ENCODE measurements at places on chromosomes 3 and 15.
A peak's percentile ranks its signal among the peaks of the same experiment; 100 is the strongest.

DNA sequence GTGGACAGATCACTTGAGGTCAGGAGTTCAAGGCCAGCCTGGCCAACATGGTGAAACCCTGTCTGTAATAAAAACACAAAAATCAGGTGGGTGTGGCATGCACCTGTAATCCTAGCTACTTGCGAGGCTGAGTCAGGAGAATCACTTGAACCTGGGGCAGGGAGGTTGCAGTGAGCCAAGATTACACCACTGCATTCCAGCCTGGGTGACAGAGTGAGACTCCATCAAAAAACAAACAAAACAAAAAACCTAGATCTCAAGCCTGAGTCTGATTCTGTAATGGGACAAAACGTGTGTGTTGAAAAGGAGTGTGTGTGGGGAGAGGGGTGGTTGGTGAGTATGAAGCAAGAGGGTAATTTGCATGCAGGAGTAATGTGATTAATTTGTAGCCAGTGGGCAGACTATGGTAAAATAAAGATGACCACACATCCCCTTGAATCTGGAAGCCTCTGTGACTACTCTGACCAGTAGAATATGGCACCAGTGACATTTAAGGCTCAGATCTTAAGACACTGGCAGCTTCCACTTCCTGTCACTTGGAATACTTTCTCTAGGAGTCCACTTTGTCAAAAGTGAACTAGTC is 18.4 kb upstream of the OPA1 start:
- peak; percentile 30 for DNase-seq

DNA sequence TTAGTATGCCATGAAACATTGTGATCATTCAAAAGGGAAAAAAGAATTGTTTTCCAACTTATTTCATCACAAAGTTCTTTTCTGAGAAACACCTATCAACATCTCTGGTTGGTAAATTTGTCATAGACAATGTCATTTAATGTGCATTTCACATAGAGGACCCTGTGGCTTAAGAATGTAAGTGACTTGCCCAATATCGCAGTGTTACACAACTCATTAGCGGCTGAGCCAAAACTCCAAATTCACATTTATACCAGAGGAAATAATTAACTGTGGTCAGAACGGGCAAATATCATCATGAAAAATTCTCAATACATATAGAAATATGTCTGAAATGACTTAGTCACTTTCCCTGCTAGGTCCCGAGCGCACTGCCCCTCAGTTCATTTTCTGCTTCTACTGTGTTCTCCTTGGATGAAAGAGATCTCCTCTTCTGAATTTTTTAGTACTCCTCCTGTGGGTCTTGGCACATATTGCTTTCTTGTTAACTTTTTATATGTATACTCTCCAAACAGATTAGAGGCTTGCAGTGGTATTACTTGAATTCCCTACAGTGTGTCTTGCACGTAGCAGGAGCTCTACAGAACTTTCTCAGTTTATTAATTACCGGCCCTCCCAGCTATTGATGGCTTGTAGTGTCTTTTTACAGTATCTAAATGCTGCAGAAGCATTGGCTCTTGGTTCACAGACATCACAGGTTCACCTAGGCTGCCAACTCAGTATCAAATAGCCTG is 33.1 kb downstream of the PTX3 start:
- no peak for DNase-seq

DNA sequence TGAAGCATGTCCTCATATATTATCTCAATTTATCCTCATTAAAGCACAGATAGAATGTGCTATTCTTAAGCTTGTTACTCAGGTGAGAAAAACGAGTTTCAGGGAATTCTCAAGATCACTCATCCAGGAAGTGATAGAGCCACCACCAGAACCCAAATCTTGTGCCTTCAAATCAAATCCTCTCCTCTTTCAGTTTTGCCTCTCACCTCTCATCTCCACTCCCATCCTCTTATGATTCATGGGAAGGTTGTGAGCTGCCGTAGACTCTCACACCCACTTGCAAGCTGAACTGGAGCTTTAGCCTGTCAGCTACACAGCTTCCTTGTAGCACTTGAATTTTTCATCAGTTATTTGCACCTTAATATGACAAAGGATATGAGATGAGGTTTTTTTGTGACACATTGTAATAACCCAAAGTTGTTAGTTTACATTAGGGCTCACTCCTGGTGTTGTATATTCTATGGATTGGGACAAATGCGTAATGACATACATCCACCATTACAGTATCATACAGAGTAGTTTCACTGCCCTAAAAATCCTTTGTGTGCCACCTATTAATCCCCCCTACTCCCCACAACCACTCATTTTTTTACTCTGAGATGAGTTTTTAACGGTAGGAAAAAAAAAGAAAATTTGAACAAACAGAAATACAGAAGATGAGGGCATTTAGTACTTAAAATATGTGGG is 25.7 kb downstream of the GPR15 start:
- no peak for DNase-seq

DNA sequence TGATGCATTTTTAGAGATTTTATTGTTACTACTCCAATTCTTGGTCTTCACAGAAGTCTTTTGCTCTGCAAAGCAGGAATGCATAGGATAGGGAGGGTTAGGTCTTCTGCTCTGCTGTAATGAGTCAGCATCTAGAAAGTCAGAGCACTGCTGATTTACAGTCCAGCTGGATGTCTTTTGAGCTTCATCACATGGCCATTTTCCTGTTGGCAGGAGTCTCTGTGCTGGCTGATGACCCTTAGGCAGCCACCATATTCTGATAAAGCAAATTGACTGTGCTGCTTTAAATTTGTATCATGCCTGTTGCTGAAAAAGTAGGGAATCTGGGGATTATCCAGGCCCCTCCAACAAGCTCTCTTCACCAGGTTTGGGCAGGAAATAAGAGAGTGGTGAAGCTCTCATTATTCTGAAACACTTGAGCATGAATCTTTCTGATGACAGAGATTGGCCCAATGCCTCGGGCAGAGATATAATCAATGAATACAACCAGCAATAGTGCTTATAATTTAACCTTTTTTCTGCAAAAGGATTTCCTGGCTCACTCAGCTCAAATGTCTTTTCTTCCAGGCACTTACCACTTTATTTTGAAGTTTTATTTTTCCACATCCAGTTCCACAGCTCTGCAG is 9.7 kb upstream of the CRBN start:
- DNase-seq, result no peak

DNA sequence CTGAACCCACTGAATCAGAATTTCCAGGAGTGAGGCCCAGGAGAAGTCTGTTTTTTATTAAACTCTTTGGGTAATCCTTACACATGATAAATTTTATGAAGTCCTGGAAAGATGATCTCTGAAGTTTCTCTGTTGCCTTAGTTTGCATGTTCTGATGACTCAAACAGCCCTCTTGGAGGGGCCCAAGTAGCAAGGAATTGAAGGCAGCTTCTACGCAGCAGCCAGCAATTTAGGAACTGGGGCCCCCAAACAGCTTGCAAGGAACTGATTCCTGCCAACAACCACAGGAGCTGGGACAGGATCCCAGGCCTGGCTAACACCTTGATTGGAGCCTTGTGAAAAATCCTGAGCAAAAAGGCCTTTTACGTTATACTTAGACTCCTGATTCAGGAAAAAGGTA is 5.4 kb upstream of the ACP3 start:
- no peak for DNase-seq

GRCh38 chr15:99732751-99733267 is 428 bp downstream of the LYSMD4 start:
- DNase-seq, result no peak

DNA sequence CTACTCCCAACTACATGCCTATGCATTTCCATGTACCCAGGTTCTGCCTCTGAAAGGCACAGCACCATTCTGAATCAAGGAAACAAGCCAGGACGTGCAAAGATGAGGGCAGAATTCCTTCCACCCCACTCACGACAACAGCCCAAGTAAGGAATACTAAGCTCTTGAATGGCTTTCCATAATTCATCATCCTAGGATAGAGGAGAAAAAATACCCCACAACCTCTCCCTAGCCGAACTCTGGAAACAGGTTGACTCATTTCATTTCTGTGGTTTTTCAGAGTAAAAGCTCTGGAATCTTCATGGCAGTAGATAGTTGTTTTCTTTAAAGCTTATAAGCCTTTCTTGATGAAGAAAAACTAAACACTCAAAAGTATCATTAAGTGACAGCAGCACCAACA is 77.8 kb downstream of the PDZRN3 start:
- DNase-seq, result no peak

DNA sequence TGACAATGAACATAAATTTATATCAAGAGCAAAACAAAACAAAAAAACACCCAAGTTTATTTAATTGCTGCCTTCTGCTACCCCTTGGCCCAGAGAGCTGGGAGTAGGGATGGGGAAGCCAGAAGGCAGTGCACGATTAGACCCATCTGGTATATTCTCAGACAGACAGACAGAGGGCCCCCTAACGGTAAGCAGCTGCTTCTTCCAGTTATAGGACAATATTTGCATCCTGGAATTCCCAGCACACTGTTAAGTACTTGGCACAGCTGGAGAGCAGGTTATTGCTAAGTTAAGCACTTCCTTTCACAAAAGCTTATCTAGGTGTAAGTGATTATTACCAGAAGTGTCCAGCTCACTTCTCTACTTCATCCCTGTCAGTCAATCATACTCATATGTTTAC is 39.3 kb downstream of the C2CD4B start:
- DNase-seq, result peak; percentile 76

GRCh38 chr3:142450189-142450588 is 2.4 kb upstream of the XRN1 start:
- no peak for DNase-seq

GRCh38 chr3:186551387-186551786 is 7.2 kb upstream of the CRYGS start:
- DNase-seq, result peak; percentile 28

- DNase-seq, result no peak
These were observed 42.8 kb downstream of the ALDH1L1 start for GRCh38 chr3:126137490-126138130.

GRCh38 chr3:7421065-7421464 is 560.1 kb downstream of the GRM7 start:
- DNase-seq, result no peak

DNA sequence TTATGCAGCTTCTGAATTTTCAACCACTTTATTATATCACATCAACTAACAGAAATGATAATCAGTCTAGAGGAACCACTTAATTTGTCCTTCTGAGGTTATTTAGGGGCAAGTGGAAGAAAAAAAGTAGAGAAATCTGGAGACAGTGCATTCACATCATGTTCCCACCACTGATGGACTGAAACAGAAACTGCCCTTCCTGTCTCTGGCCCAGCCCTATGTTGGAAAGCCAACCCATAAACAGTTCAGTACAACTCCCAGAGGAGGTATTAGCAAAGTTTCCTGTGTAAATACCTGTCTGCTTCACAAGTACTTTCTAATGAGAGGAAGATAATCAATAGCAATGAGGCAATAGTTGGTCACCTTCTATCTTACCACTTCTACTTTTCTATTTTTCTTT is 205.8 kb downstream of the SSR3 start:
- DNase-seq, result no peak
